EL (cell line): ENCODE measurements at places on chromosomes 2 and 18.
A peak's percentile ranks its signal among the peaks of the same experiment; 100 is the strongest.

DNA sequence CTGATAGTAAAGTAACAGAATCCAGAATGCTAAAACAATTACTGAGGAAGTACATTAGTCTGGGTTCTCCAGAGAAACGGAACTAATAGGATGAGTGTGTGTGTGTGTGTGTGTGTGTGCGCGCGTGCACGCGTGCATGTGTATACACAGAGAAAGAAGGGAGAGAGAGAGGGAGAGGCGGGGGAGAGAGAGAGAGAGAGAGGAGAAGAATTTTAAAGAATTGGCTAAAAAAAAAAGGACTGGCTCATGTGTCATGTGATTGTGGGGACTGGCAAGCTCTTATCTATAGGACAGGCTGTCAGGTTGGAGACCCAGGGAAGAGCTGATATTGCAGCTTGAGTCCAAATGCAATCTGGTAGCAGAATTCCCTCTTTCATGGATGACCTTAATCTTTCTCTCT lies 976.2 kb upstream of the CDH2 start:
- DNase-seq: no peak

DNA sequence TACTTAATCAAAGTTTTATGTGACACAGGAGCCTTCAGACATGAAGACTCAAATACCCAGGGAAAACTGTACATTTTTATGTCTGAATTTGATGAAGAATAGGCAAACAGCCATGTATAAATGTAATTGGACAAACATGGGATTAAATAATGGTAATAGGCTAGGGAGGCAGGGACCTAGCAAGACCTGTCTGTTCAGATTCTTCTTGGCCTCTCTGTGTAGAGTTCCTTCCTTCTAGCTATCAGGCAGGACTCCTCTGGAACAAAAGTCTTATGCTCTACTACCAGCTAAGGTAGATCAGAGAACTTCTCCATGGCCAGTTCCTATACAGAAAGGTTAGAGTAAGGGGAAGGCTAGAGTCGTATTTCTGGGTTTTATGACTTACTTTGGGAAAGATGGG lies 9.5 kb upstream of the PARD3B start:
- DNase-seq: no peak

- DNase-seq: no peak
Observed at GRCh38 chr2:221077799-221078198, 494.3 kb downstream of the EPHA4 start.

DNA sequence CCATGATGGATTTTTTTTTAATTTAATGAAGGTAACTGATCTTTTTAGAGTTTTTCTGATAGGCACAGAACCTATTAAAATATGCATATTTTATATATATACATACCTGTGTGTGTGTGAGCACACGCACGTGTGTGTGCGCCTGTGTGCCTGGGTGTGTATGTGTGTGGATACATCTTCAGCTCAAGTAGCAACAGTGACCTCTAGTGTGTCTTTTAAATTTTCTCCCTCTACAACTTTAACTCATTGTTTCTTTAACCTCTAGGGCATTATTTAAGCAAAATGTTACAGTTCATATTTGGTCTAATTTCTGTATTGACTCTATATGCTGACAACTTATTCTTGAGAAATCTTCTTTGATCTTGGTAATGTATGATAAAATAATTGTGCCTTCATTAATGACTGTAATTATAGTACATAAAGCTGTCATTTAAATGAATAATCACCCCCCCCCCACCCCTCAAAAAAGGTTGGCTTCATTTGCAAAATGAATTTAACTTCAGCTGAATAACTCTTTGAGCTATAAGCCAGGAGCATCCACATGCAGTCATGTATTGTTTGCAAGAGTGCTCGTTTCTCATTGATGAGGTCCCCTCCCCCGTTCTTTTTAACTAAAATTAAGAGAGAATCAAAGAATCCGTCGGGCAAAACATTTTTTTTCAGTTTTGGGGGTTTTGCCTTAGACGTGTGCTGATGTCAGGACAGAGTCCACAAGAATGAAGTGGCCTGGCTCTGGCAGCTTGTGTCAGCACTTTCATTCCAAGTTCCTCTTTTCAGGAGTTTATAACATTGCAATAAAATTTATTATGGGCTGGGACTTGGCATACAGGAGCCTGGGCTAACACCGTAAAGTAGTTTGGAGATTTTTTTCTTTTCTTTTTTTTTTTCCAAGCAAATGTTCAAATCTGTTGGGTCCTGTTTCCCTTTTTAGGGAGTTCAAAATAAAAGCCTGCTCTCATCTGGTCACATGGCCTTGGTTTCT lies 80.0 kb downstream of the ETAA1 start:
- DNase-seq: peak; percentile 53

DNA sequence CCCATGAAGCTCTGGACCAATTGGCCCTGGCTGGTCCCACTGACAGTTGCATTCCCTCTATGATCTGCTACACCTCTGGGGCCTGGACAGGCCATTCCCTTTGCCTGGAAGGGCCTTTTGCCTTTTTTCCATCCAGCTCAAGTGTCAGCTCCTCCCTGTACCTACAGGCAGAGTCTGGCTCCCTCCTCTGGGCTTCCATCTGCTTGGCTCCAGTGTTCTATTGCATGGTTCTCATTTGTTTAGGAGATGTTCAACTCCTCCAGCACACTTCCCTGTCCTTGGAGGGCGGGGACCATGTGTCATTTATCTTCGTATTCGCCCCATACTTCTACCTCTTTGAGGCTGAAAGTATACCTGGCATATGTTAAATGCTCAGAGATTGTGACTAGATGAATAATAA lies 61.1 kb downstream of the PRKCE start:
- no peak for DNase-seq

GRCh38 chr2:74571058-74571457 lies 16.5 kb downstream of the DOK1 start:
- no peak for DNase-seq

- DNase-seq: no peak
Observed at GRCh38 chr2:154697418-154698252, 860 bp upstream of the KCNJ3 start.

DNA sequence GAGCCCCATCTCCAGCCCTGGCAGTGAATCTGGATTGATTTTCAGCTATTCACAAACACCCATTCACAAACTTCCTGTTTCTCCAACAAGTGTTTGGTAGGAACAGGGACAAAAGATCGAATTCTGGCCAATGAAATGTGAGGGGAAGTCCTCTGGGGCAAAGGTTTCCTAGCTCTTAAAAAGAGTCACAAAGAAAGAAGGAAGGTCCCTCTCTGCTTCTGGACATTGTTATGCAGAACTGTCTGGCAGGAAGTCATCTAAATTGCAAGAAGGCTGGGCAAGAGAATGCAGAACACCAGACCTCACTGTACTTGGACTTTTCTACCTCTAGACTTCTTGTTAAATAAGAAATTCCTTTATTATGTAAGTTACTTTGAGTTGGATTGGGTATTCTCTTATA lies 137.3 kb downstream of the CCDC148 start:
- no peak for DNase-seq

- no peak for DNase-seq
Observed at GRCh38 chr2:157192445-157193423, 64.8 kb upstream of the GALNT5 start.

DNA sequence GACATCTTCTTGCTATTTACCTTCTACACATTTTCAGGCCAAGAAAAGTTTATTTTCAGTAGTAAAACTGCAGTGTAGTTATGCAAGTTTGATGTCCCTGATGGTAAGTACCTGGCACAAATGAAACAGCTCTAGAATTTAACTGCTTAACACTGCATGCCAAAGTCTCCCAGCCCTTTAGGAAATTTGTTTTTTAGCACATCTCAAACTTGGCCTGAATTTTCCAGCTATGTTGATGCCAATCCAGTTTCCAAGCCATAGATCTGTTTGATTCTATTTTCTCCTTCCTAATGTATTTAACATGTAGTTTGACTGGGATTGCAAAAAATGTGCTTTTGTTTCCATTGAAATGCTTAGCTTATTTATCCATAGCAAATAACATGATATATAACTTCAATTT lies 29.3 kb upstream of the ZNF385B start:
- DNase-seq: no peak

DNA sequence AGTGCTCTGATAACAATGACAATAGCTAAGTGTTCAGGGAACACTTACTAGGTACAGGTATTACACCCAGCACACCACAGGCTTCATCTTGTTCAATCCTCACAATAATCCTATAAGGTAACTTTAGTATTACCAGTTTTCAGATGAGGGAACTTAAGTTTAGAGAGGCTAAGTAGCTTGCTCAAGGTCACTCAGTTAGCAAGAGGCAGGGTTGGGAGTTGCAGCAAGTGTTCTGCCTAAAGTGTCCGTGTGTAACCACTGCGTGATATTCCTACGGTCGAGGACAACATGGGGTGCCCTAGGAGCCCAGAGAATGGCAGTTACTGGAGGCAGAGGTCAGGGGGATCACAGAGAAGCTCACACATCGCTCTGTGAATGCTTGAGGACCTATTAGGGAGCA lies 30.2 kb upstream of the EGR4 start:
- no peak for DNase-seq

DNA sequence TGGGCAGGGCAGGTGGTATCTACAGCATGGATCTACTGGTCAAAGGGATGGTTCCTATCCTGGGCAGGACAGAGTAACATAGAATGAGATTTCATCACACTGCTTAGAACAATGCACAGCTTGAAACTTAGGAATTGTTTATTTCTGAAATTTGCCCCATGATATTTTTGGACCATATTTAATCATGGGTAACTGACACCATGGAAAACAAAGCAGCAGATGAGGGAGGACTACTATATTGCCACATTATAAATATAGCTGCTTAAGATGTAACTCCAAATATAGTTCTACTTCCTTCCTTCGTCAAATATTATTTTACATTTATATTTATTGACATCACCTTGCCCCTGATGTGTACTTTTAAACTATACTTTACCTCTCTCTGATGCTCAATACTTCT lies 254.7 kb downstream of the PTPRM start:
- DNase-seq: no peak

- no peak for DNase-seq
Observed at GRCh38 chr2:25380023-25380422, 38.3 kb upstream of the DNMT3A start.

- peak; percentile 75 for DNase-seq
Observed at GRCh38 chr2:199462956-199463692, 5.4 kb upstream of the SATB2 start.

DNA sequence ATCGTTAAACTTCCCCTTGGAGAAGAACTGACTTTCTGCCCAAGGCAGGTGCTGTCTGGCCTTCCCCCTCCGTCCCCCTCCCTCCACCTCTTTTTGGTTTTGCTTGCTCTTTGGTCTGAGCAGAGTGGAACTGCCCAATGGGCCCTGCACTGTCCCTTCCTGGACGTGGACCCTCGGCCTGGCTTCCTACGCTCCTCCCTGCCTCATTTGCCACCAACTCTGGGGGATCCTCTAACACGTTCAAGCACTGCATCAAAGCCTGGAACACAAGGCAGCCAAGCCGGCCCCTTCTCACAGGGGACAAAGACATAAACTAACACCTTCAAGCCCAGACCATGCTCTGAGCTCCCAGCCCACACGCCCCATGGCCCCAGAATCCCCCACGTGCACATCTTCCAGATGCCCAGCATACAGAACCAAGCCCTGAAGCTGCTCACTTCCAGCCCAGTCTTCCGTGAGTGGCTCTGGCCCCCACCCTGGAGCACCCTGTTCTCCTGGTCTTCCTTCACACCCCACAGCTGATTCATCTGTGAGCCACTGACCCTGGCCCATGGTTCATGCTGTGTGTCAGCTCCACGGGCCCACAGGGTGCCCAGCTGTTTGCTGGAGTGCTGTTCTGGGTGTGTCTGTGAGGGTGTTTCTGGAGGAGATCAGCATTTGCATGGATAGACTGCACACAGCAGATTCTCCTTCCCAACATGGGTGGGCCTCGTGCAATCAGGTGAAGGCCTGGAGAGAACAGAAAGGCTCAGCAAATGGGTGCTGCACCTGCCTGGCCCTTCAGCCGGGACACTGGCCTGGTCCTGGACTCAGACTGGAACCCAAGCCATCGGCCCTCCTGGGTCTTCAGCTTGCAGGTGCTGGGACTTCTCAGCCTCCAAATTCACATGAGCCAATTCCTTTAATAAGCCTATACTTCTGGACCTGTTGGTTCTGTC lies 247.1 kb upstream of the SALL3 start:
- DNase-seq: no peak

GRCh38 chr18:7417727-7418126 lies 149.4 kb upstream of the PTPRM start:
- peak; percentile 86 for DNase-seq

DNA sequence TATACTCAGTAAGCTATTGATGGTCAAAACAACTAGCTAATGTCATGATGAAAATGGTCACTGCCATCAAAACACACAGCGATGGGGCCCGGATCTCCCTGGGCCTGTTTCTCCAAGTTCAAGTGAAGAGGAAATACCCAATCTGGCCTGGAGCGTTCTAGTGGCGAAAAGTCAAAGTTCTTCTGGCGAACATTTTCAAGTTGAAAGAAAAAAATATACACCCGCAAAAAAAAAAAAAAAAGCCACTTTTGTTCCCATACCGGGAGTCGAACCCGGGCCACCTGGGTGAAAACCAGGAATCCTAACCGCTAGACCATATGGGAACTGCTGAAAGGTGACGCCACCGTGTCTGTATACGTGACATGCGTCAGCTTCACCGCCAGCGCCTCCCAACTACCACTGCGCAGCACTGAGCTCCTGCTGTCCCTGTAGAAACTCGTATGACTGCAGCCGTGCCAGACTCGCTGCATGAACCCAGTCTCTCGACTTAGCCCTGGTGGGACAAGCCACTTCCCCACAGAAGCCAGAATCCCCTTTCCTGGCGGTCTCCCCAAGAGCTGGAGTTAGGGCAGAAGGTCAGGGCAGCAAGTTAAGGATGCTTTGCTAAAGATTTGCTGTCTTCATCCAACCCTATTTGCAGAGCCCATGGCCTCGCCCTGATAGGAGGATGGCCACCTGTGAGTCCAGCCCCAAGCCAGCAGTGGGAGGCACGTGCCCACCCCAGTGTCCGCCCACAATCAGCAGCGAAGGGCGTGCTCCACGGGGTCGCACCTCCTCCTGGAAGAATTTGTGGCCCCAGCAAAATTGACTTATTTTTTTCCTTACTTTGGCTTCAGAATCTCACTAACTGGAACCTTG lies 5.6 kb upstream of the IMP4 start:
- peak; percentile 84 for DNase-seq

GRCh38 chr2:234231460-234231859 lies 181.0 kb downstream of the SPP2 start:
- DNase-seq: no peak

DNA sequence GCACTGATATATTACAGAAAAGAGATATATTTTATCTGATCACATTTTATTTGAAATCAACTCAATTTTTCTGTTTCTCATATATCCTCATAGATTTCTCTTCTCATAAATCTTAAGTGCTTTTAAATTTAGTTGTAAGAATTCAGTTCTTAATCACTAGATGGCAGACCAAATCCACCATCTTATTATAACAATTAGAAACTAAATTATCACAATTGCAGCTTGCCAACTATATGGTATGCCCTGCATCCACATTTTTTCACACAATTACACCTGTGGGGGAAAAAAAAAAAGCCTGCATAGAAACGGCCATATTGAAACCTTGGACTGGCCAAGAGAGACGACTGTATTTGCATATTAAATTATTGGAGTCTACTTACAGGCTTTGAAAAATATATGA lies 64.4 kb downstream of the COL5A2 start:
- no peak for DNase-seq

- DNase-seq: no peak
Observed at GRCh38 chr18:35155398-35156117, 85.3 kb upstream of the ZNF397 start.
